ENCODE measurements at places on chromosomes 6 and 20. TPM values are rescaled to one million over a fixed set of nuclear protein-coding genes. Genes with fewer than 3 reads are reported as not detected.

- no peak for DNase-seq
These were observed 356.8 kb downstream of the TAF4 start for GRCh38 chr20:61708891-61709290.

DNA sequence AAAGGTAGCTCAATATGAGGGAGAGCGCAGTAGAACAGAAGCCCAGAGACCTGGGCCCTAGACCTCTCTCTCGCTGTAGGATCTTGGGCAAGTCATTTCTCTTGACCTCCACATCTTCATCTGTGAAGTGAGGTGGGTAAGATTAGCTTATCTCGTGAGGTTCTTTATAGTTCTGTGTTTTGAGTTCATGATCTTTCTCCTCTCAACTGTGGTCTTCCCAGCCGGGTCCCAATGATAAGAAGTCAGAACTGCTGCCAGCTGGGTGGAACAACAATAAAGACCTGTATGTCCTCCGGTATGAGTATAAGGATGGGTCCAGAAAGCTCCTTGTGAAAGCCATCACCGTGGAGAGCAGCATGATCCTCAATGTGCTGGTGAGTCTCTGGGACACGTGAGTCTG lies 6.9 kb downstream of the PSMF1 start:
- DNase-seq, result no peak

DNA sequence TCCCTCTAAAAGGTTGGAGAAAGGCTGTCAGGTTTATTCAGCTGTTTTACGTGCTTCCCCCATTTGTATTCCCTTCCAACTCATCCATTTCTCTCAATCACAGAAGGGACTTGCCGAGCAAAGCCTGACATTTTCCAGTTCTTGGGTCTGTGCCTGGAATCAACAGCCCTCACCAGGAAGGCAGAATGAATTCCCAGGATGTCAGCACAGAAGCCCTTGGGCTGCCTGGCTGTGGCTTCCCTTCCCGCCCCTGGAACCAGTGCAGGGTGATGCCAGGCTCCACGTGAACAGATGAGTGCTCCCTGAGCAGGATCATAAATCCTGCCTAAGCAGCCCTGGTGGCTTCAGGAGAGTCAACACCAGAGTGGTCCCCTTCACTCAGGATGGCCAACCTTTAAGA lies 86.1 kb upstream of the CD83 start:
- DNase-seq, result peak; percentile 36

The STK4 gene
- 30.0 TPM for total RNA-seq

The HS3ST5 gene
- total RNA-seq, result not detected

The HLA-DRA gene
- total RNA-seq, result not detected
